Esophagus muscularis mucosa (tissue), 4 donors: ENCODE measurements at places on chromosomes 1 and 21. TPM values are rescaled to one million over a fixed set of nuclear protein-coding genes. Genes with fewer than 3 reads are reported as not detected.

DNA sequence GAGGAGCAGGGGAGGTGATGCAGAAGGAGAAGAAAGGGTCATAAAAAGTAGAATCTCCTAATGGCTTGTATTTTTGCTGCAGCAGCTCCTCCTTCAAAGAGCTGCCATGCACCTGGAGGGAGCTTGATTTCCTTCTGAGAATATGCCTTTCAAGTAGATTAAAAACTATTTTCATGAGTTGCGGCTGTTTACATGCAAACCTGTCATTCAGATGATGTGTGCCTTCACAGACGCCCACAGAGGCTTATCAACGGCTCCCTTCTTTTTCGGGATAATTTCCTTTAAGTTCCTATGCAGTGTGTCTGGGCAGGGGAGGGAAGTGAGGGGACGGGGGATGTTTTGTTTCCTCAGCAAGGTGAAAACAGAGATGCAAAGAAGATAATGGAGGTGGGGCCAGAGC lies 38.8 kb downstream of the TNR start:
- no peak for DNase-seq

DNA sequence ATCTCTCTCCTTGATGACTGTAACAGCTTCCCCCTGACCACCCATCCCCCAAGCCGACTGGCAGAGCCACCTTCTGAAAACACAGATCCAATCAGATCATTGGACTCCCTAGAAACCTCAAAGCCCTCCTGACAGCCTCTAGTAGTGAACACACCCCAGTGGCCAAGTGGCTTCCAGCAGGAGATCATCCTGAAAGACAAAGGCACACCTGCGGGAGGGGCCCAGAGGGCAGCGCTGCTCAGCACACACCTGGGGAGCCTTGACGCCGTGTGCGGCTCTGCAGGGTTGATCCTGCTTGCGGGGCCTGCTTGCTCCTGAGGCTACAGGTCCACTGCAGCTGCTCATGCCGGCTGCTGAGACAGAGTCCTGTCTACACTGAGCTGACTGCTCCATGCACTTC lies 41.5 kb downstream of the SLC66A1 start:
- DNase-seq, result no peak

DNA sequence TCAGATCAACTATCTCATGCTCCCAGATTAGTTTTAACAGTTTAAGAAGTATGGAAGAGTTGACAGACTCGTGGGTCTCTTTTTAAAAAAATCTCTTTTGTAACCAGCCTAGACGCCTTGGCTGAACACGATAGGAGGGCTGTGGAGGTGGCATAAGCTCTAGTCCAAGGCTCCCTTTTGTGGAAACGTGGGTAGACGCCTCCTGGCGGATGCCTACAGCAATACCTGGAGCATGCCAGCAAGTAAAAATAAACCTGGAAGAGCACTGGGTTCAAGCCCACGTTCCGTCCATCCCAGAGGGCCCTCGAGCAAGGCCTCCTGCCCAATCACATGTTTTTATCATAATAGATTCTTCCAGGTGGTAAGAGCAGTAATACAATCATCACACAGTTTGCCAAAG lies 87.9 kb downstream of the RGS7 start:
- no peak for DNase-seq

- no peak for DNase-seq
These were observed 134.4 kb downstream of the LEPR start for GRCh38 chr1:65554829-65555228.

DNA sequence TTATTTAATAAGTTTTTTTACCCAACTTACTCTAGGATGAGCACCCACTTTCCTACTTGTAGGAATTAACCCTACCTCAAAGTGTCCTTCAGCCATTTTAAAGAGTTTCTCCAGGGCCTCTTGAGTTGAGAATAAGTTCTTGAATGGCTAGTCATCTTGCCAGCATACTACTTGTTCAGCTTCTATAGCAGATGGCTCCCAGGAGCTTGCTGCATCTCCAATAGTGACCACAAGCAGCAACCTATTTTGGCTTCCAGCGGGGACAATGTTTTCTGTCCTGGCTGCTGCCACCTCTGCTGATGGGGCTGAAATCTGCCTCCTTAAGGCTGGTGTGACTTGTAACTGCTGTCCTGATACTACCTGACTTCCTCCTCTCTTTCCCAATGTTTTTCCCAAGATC lies 20.8 kb upstream of the PIK3R3 start:
- DNase-seq, result no peak

GRCh38 chr1:8858888-8859706 lies 19.4 kb downstream of the ENO1 start:
- no peak for DNase-seq

DNA sequence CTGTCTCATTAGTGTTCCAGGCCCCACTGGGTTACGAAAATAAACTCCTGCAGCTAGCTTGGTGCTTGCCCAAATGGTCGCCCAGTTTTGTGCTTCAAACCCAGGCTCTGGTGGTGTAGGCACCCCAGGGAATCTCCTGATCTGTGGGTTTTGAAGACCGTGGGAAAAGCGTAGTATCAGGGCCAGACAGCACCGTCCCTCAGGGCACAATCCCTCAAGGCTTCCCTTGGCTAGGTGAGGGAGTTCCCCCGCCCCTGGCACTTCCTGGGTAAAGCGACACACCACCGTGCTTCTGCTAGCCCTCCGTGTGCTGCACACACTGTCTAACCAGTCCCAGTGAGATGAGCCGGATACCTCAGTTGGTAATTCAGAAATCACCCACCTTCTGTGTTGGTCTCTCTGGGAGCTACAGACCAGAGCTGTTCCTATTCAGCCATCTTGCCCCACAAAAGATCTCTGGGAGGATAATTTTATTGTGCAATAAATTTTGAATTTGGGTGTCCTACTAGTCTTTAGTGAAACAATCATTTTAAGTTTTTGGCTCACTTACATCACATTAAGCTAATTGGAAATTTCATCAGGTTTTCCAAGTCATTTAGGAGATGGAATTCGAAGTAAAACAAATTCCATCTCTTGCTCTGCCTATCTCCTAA lies 9.4 kb upstream of the SLC25A24 start:
- no peak for DNase-seq

DNA sequence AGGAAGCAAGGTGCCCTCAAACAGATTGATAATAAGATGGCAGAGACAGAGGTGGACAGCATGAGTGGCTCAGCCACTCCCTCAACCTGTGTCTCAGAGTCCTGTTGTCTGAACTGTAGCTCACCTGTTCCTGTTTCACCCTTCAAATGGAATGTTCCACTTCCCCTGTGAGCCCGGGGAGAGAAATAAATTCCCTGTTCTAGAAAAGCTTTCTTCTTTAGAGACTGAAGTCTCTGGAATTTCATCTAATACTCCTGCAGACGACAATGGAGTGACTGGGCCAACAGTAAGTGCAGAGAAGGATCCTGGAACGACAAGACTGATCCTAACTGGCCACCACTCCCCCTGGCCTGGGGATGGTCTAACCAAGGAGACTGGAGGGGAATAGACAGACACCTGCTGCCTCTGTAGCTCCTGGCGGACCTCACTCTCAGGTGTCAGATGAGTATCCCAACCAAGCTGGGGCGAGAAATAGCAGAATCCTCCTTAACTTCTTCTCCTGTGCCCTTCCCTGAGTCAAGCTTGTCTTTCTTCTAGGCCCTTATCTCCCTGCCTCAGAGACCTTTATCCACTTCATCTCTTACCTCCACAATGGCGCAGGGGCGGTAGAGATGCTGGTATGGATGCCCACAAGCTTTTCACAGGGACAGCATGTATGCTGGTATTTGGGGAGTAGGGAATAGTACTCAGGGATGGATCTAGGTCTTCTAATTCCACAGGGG lies 45.4 kb downstream of the PLEKHA6 start:
- no peak for DNase-seq

GRCh38 chr1:193707271-193708021 lies 521.0 kb upstream of the B3GALT2 start:
- no peak for DNase-seq

- DNase-seq, result no peak
These were observed 683 bp upstream of the DMAP1 start for GRCh38 chr1:44212355-44213221.

- no peak for DNase-seq
These were observed at the start of gene GRIK1 for GRCh38 chr21:29939924-29940275. GRIK1 (minus strand) TSS chr21:29939996.

- no peak for DNase-seq
These were observed 68.1 kb upstream of the STUM start for GRCh38 chr1:226480461-226480860.

DNA sequence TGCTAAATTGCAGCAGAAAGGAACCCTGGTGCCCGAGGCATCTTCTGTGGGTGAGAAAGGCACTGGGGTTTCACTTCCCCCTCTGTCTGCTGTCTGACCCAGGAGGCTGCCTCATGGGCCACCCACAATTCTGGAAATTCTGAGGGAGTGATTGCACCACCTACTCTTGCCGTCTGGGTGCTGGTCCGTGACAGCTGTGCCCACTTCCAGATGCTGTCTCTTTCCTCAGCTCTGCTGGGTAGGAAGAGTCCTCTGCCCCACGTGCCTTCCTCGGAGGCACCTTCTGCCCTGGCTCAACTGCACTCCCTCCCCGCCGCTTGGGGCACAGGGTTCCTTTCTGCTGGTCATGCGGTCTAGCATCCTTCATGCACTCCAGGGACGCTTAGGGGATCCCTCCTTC lies 96.3 kb downstream of the ARHGEF10L start:
- no peak for DNase-seq

DNA sequence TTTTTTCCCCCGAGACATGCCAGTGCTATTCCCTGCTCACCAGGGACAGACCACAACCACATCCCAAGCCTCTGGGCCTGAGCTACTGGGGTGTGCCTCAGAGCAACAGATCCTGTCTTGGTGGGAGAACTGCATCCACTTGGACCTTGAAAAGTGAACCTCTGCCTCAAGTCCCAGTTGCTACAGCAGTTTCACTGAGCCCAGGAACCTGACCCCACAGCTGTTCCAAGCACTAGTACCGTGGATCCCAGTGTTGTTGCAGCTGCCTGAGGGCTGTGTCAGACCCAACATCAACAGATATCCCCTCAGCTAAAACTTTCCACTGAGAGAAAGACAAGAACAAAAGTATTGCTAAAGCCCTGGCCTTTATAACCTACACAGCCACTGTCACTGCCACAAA lies 373.0 kb downstream of the PLPP3 start:
- DNase-seq, result peak; percentile 53

GRCh38 chr1:206087091-206087490 lies 30.1 kb downstream of the AVPR1B start:
- DNase-seq, result no peak

DNA sequence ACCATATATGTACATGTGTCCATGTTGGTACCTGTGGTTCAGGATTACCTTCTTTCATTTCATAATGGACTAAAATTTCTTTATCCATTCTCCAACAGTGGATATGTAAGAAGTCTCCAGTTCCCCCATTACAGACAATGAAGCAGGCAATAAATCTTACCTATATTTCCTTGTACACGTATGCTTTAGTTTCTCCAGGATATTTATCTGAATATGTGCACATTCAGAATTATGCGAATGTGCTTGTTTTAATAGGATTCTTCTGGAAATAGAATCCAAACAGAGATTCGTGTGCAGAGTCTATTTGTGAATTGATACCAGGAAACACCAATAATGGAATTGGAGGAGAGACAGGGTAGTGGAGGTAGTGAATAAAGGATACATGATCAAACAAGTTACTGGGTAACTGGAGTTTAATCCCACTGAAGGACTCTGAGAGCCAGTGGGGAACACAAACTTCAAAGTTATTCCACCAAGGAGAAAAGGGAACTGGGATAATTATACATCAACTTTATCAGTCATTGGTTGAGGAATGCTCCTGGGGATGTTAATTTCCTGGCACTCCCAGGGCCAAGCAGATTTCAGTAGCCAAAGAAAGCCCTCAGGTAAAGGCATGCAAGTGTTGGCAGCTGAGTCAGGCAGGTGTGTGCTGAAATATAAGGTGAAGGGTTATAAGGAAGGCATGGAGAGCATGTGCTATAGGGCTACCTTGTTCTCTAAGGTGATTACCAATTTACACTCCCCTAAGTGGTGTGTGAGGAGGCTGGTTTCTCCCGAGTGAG lies 374.9 kb upstream of the PBX1 start:
- DNase-seq, result no peak

DNA sequence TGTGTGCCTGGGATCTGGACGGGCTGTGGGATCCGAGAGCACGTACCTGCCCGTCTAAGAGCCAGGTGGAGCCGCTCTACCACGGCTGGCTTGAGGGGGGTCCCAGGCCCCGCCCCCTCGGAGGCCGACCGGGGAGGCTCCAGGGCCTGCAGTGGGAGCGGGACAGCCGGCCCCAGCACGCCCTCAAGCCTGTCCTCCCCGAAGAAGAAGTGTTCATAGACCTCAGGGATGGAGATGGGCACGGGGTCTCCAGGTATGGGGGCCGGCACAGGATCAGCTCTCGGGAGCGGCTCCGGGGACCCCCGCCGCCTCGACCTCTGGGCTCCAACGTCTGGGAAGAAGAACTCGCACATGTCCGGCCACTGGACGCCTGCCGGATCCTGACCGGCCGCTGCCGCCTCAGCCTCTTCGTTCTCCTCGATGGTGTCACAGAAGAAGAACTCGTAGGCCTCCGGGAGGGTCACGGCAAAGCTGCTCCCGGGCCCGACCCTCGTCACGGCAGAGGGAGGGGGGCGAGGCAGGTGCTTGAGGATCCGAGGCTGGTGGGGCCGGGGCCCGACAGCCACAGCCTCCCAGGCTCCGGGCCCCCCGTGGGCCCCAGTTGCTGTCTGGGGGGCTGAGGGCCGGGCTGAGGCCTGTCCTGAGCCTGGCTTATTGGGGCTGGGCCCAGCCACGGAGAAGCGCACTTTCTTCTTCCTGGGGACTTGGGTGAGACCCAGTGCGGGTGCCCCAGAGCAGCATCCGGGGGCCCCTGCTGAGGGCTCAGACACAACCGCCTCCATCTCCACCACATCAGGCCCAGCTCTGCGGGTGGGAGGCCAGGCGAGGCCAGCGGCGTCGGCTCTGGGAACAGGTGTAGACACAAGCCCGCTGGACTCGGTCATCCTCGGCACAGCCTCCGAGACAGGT lies 2.8 kb downstream of the PERM1 start:
- DNase-seq, result no peak

- DNase-seq, result no peak
These were observed 321.9 kb downstream of the SETD4 start for GRCh38 chr21:35738347-35738961.

- DNase-seq, result no peak
These were observed 28.1 kb downstream of the CD101 start for GRCh38 chr1:117029685-117030084.

- DNase-seq, result no peak
These were observed 659 bp downstream of the AGO1 start for GRCh38 chr1:35883635-35884101.

- no peak for DNase-seq
These were observed 18.4 kb upstream of the C1QA start for GRCh38 chr1:22618056-22618455.

The MYOM3 gene
- total RNA-seq, result 0.26 TPM

The ST6GALNAC3 gene
- 6.8 TPM for total RNA-seq

The ADAM30 gene
- not detected for total RNA-seq

The MACF1 gene
- total RNA-seq, result 627 TPM

The CRP gene
- 0.17 TPM for total RNA-seq

The ATP1A4 gene
- total RNA-seq, result 0.17 TPM

The MEGF6 gene
- total RNA-seq, result 18.1 TPM

The SLC26A9 gene
- total RNA-seq, result under 0.01 TPM

The CFAP74 gene
- not detected for total RNA-seq

The AMY2B gene
- 34.3 TPM for total RNA-seq

The KRTAP19-5 gene
- not detected for total RNA-seq

The TNFRSF1B gene
- 15.4 TPM for total RNA-seq
